GM12891 (cell line): ENCODE measurements at places on chromosomes 2 and 18.

DNA sequence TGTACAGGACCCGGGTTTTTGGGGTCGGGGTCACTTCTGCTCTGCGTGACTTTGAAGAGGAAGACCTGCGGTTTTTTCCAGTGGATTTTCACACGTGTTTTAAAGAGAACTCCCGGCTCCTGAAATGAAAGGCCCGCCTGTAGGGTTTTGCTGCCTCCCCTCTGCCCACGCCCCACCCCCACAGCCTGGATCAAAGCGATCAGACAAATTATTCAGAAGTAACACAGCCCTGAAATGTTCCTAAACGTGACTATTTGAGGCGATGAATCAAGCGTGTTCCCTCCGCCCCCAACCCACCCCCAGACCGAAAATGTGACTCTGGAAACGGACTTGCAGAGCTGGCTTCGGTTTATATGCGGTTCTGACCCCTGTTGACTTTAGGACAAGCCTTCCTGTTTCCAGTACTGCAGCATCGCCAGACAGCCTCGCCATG lies 28.7 kb upstream of the SMIM21 start:
- no peak for DNase-seq

GRCh38 chr2:65371074-65371434 lies 61.3 kb downstream of the SPRED2 start:
- no peak for DNase-seq

- no peak for DNase-seq
Observed at GRCh38 chr2:102278720-102279390, 32.5 kb upstream of the IL1RL1 start.

DNA sequence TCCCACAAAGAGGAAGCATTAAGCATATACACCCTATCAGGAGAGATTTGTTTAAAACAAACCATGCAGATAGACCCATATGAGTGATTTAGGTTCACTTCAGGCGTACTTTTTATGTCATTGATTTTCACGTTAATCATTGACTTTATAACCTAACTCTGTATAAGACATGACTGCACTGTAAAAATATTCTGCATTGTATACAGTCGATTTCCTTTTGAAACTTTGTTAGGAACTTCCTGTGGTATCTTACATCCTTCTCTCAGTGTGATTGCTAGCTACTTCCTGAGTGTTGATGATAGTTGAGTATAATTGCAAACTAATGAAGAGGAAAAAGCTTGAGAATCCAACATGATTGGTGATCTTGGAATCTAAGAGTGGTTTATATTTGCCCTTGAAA lies 69.4 kb downstream of the XIRP2 start:
- no peak for DNase-seq

DNA sequence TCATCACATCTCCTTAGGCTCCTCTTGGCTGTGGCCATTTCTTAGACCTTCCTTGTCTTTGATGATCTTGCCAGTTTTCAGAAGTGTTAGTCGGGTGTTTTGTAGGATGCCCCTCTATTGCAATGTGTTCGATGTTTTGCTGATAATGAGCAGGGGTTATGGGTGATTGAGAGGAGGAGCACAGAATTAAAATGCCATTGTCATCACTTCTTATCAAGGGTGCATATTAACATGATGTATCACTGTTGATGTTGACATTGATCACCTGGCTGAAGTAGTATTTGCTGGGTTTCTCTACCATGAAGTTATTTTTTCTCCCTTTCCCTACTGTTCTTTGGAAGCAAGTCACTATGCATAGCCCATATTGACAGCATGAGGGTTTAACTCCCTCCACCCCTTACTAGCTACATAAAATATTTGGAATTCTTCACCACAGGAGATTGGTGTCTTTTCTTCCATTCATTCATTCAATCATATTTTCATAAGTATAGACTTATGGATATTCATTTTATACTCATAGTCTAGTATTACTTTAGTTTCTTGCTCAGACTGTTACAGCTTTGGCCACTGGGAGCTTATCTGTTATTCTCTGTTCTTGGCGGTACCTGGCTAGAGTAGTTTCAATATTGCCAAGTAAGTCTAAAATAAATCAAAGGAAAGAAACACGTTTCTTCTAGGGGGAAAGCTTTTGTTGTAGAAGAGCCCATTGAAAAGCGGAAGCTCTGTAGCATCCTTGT lies 54.5 kb upstream of the TMEM87B start:
- no peak for DNase-seq

- no peak for DNase-seq
Observed at GRCh38 chr2:70305531-70305930, 3.7 kb upstream of the FAM136A start.

DNA sequence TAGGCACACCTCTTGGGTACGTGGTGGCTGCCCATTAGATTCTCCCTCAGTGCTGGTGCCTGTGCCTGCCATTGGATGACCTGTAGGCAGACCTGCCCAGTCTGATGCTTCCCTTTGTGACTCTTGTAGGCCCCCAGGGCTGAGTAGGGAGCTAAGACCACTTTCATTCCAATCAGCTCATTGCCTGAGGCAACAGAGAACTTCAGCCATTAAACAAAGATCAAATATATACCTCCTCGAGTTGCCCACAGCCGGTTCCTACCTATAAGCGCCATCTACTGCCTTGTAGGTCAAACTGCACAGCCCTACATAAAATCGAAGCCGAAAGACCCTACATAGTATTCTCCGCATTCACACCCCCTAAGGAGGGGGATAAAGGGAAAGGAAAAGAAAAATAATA lies 184.6 kb downstream of the ETAA1 start:
- DNase-seq = no peak

GRCh38 chr18:11669948-11670275 lies 19.2 kb upstream of the GNAL start:
- no peak for DNase-seq

DNA sequence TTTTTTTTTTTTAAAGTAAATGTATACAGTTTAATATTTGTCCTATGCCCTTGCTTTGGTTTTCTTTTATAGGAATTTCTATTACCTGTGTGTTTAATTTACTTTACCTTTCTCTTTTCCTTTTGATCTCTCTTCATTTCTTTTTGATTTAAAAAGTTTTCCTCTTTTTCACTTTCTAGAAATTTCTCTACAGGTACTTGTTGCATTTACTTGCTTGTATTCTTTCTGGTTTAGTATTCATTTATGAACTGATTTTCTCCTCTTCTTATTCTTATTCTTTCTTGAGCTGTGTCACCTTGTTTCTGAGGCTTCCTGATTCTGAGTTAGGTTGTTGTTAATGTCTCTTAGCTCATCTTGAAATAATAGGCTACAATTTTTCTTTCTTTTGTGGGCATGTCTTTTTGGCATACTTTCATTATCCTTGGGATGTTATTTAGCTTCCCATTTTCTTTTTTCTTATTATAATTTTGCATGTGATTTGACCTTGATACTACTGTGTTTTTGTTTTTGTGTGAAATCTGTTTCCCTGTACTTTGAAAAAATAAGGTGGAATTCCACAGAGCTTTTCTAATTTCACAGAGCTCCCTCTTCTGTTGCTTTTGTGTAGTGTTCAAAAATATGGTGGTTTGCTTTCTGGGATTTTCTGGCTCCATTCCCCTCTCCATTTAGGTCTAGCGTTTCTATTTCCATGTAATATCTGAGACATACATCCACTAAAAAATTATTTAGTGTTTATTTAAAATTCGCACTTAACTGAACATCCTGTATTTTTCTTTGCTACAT lies 25.5 kb upstream of the ALMS1 start:
- no peak for DNase-seq

DNA sequence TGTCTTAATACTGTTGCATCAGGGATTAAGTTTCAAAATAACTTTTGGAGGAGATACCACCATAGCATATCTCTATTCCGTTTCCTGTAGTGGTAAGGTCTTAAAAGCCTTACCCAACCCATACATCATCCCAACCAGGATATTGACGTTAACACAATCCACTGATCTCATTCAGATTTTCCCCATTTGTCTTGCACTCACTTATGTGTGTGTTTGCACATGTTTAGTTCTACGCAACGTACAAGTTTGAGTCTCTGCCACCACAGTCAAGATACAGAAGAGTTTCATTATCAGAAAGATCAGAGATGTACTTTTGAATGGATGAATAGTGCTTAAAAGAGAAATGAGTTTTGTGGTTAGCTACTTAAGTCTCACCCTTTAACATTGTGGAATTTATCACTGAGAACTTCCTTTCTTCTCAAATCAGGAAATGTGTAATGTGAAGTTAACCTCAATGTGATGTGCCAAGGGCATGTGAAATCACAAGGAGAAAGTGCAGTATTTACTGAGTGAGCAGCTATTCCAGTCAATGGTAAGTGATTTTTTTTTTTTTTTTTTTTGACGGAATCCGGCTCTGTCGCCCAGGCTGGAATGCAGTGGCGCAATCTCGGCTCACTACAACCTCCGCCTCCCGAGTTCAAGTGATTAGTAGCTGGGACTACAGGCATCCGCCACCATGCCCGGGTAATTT lies 69.2 kb upstream of the EPHA4 start:
- DNase-seq = no peak

DNA sequence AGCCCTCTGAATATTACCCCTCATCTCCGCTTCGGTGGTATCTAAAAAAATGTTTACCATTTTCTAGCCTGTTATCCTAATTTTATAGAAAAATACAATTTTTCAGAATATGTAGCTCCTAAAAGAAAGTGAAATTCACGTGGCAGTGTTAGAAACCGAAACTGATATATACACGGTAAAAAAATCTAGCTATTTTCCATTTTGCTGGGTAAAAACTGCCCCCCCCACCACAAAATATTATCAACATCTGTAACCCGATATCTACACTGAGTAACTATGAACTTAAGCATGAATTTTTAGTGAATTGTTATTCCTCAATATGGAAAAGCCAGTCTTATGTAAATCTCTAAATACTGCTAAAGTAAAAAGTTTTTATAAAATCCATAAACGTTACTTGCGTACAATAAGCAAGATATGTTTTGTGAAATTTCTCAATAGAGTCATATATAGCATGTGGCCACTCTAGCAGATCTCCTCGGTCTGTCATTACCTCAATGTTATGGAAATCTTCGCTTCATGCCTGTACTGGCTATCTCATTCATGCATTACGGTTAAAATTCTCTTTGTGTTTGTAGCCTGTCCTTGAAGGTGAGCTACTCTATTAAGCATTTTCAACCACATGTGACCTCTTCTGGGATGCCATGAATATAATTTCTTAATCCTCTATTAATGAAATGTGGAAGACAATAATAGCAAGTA lies 524.2 kb downstream of the TRIB2 start:
- DNase-seq = no peak

GRCh38 chr2:168181825-168182224 lies 65.6 kb downstream of the STK39 start:
- DNase-seq = no peak

DNA sequence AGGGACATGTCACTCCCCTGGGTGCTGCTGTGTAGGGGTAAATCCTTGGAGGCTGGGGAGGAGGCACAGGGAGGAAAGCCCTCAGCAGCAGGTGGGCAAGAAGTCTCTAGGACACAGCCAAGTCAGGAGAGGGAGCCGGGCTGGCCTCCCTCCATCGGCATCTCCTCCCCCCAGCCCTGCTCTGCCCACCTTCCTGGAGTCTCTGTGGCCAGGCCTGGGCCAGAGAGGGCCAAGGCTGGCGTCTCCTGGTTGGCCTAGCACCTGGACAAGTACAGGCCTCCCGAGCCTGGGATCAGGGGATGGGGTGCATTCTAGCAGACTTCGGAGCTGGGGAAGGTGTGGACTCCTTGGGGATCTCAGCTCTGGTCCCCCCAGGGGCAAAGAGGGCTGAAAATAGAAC lies 1.8 kb downstream of the SPEG start:
- DNase-seq = no peak

- no peak for DNase-seq
Observed at GRCh38 chr2:238600506-238601432, 174.0 kb downstream of the ASB1 start.

GRCh38 chr2:111028720-111029119 lies 92.0 kb upstream of the BCL2L11 start:
- no peak for DNase-seq

DNA sequence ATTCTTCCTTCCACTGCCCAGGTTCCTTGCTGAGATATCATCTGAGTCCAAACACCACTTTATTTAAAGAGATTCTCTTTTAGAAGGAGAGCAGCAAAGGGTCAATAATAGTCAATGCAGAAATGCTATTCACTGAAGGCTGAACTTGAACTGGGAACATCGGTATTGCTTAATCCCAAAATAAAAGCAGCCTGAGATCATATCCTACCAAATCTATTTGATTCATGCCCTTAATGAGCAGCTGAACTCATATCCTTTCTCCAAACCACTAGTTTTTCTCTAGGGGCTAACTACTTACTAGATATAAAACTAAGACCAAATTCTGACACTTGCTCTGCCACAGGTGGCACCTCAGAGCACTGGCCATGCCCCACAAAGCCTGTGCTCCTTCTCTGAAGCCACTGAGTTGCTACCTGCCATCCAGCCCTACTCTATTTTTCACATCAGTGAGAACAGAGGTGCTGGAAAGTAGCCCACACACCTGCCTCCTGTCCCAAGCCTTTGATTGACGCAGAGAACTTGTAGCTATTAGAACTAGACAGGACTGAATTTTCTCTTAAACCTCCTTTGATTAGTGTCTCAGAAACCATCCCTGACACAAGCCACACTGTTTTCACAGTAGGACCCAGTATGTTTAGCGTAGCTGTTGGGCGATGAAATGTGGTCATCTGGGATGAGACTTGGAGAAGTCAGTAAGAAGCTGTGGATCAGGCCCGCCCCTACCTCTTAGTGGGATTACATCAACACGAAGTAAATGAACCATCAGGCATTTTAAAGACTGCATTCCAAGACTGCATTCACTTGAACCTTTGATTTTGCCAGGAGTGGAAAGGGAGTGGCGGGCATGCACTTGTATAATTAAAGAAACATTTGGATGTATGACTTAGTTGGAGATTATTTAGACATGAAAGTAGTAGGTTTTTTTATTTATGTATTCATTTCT lies 124.3 kb downstream of the RBMS1 start:
- no peak for DNase-seq

DNA sequence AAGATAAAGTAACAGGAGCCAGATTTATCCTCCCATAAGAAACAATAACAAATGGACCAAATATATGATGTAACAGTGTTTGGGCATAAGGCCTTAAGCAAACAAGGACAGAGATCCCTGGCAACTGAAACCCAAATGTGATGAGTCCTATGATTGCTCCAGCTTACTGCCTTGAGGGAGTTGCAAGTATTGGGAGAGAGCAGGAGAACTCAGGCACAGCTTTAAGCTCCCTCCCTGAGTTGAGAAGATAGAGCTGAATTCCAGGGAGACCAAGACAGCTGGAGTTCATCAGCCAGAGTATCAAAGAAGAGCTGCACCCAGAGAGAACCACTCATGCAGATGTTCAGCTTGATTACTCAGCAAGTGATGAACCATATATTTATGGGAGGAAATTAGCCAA lies 814.5 kb upstream of the RAB6C start:
- no peak for DNase-seq

DNA sequence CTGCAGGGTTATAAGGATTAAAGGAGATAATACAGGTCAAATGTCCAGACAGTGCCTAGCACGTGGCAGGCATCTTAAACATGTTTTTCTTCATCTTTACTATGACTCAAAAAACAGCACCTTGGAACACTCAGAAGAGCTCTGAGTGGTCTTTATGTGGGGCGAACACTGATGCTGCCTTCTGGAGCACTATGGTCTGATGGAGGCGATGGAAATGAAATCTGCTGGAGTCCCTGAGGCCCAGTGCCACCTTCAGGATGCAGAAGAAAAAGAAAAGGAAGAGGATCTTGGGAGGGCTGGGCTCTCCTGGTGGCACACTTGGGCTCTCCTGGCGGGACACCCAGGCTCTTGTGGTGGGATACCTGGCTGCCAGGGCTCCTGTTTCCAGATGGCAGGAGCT lies 171.8 kb downstream of the EIPR1 start:
- no peak for DNase-seq
